ENCODE measurements at places on chromosomes 1 and 21.

GRCh38 chr1:25697435-25698217 is 81.0 kb downstream of the MAN1C1 start:
- DNase-seq: peak; percentile 43

GRCh38 chr21:31872452-31873274 is at the start of gene HUNK:
Gene HUNK (plus strand): TSS chr21:31873020. CDS start chr21:31873675, 655 bp downstream.
- no peak for DNase-seq

DNA sequence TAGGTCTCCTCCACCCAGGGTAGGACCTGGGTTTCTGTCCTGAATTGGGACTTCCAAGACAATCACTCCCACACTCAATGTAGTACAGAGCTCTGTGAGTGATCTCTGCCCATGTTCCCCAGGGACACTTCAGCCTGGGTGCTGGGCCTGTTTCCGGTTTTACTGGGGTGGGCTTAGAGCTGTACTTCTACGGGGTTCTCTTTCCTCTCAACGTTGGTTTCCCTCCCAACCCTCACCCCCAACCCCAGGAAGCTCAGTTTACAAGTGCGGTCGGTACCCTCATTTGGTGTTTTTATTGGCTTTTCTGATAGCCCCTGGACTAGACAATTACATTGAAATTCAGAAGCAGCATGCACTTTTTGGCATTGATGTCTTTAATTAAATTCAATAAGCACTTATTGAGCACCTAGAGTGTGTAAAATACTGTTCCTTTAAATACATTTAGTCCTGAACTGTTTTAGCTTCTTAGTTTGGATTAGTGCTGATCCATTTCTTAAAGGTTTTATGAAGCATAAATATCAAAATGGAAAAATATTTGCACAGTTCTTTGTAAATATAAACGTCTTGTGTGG is 542 bp upstream of the XPR1 start:
- no peak for DNase-seq

DNA sequence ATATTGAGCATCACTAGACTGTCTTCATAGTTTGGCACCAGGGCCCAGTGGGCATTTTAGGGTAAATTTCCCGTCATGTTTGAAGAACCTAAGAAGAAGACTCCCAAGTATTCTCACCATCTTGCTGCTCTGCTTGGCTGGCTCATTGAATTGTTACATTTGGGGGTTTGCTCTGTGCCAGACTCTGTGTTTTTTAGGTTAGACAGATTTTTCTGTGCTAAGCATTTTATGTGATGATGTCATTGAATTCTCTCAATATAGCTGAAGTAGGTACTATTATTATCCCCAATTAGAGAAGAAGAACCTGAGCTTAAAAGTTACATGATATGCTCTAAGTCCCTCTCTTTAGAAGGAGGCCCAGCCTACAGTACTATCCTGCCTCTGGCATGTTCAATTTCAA is 28.0 kb upstream of the DNASE2B start:
- DNase-seq: no peak

- no peak for DNase-seq
Measured at GRCh38 chr1:60069691-60070090, 3.9 kb downstream of the C1orf87 start.

DNA sequence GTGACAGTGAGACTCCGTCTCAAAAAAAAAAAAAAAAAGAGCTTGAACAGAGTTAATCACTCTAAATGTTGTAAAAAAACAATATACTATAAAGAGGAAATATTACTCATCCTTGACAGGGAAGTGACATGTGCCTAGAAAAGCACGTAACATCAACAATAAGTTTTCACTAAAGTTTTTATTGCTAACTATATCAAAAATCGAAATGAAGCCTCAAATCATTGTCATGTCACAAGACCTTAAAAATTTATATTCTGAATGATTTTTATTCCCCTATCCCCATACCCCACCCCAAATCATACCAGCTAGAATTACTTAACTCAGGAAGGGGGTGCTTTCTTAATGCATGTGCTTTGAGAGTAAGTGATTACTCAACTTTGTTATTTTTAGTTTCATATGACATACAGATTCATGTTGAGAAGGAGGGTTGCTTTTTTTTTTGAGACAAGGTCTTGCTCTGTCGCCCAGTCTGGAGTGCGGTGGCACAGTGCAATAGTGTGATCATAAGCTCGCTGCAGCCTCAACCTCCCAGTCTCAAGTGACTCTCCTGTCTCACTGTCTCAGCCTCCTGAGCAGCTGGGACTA is 53.6 kb upstream of the MUTYH start:
- no peak for DNase-seq

DNA sequence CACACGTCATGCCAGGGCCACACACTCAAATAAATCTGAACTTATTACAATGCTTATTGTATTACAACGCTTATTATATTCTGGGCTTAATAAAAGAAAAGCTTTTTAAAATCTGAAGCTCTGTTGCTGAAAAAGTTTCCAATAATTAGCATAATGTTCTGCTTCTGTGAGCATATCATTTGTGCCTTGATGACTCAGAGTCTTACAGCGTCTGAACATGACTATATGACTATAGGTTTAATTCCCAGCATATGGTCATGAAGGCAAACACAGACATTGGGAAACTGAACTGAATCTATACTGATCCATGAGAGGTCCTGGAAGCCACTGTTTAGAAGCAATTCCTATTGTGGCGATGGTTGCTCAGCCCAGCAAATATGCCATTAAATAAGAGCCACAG is 66.3 kb downstream of the SIM2 start:
- no peak for DNase-seq

Measured in T-cell (primary cell).